Right kidney (tissue), 9 donors: ENCODE measurements at places on chromosomes 3 and 15.
A peak's percentile ranks its signal among the peaks of the same experiment; 100 is the strongest.

GRCh38 chr15:74735305-74735704, 10.0 kb upstream of the CYP1A1 start:
- DNase-seq: no peak

GRCh38 chr3:138047596-138048158, 37.7 kb downstream of the CLDN18 start:
- no peak for DNase-seq

DNA sequence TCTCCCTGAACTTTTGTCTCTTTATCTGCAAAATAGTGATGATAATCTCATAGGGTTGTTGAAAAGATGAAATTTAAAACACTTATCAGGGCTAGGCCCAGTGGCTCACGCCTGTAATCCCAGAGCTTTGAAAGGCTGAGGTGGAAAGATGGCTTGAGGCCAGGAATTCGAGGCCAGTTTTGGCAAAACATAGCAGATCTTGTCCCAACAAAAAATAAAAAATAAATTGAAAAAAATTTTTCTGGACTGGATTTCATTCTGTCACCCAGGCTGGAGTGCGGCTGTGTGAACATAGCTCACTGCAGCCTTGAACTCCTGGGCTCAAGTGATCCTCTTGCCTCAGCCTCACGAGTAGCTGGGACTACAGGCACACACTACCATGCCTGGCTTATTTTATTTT, 29.6 kb downstream of the LMLN start:
- DNase-seq: no peak

GRCh38 chr3:152899306-152899705, 64.4 kb downstream of the P2RY1 start:
- DNase-seq: no peak

DNA sequence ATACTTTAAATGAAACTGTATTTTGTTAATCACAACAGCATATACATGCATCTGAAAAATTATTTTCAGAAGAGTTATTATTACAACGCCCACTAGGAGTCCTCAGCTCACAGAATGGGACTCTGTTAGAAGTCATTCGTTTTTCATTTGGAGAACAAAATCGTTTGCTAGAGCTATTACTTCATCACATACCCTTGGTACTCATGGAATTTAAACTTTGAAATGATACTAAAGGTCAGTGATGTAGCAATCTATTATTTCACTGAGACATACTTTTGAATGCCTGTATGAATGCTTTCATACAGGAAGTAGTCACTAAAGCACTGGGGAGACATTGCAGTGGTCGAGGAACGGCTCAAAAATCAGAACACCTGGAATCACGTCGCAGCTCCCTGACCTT, 198.1 kb downstream of the MBNL1 start:
- DNase-seq: no peak

DNA sequence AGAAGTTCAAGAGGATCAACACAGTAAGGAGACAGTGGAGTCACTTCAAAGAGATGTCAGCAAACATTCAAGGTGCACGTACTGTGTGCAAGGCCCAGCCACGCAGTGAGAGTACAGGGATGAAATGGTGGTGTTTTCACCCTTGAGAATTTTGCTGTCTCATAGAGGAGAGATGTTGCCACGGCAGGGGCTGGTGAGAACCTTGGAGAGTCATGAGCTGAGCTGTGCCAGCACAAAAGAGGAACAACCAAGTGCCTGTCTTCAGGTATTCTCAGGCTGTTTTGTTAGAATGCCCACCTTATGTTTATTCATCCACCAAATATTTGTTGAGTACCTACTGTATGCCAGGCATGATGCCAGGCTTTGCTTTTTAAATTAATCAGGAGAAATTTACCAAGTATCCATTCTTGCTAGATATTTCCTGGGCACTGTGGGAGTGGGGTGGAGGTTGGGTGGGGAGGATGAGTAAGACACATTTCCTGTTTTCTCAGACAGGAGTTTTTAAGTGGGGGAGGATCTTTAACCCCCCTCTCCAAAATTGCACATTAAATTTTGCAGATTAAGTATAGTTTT, 72.6 kb downstream of the SLC6A11 start:
- no peak for DNase-seq

DNA sequence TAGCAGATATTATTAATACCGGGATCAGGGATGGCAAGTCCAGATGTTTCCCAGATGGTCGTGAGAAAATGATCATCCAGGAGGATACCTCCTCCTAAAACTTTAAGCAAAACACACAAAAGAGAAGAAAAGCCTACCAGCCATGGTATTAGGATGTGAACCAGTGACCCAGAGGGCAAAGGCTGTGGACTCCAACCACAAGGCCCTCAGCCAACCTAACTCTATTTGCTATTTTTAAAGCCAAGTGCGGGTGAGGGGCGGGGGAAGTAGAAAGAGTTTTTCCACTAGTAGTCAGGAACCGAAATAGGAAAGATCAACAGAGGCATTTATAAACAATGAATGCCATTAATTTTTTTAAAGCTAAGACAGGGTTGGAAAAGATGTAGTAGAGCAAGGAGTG, 77.4 kb downstream of the STAC start:
- DNase-seq: no peak

- DNase-seq: no peak
Measured at GRCh38 chr3:12409684-12410596, 74.3 kb upstream of the TSEN2 start.

DNA sequence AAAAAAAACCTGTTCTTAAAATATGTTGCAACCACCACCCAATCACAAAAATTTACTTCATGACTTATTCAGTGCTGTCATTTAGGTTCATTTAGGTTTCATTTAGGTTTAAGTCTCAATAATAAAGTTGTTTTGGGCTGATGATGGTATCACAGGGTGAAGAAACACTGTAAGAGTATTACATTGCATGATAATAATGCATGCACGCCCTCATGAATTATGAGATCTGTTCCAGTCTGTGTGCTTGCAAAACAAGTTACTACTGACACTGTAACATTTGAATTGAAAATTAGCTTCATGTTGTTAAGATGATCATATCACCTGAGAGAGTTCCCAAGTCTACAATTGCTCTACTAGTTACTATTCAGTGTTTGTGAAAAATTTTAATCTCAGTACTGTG, at the start of gene AADACL2:
TSS of gene AADACL2 (plus strand) at position 315 of the 400 bp plus-strand sequence. CDS start 109 bp downstream, outside the sequence.
- no peak for DNase-seq

- no peak for DNase-seq
Measured at GRCh38 chr3:13066834-13067233, 6.4 kb downstream of the IQSEC1 start.

DNA sequence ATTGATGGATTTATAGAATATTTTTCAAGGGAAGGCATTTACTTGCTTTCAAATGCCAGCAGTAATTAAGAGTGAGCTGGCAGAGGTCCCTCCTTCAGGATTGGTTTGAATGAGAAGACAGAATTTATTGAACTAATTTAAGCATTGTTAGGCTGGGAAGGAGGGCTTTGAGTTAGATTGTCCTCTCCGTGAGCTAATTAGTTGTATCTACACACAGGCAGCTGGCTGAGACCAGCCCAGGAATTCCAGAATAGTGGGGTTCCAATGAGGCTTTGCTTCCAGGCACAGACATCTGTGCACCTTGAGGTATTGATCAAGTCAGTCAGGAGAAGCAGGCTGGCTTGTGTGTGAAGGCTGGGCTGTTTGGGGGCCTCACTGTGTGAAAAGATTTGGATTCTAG, 124.0 kb upstream of the WNT5A start:
- no peak for DNase-seq

DNA sequence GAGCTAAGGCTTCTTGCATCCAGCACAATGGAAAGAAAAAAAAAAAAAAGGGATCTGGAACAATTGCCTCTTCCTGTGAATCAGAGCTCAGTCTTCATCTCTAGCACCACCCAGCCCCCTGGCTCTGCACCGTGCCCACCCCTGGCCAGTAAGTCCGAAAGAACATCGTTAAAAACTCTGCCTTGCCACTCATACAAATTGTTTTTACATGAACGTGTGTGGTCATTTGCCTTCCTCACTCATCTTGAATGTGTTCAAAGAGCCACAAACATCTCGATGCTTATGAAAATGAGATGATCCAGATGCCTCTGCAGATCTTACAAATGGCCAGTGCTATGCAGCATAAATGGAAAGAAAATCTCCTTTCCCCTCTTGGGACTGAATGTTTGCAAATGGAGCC, 400.0 kb upstream of the PPP2R3A start:
- DNase-seq: no peak

DNA sequence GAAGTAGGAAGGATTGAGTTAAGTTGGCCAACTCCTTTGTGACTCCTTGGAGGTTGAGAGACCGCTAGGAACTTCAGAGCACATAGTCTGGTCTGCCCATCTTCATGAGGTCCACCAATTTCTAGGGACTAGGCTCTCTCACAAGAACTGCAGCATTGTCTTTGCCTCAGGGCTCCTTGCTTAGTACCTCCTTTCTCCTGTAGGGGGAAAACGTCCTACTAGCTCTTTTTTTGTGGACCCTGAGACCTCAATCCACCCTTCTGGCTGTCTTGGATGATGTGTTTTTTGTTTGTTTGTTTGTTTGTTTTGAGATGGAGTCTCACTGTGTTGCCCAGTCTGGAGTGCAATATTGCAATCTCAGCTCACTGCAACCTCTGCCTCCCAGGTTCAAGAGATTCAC, 21.6 kb downstream of the REC114 start:
- no peak for DNase-seq

- DNase-seq: no peak
Measured at GRCh38 chr3:115898656-115899410, 275.5 kb downstream of the GAP43 start.

- DNase-seq: no peak
Measured at GRCh38 chr3:150673966-150674365, 29.8 kb downstream of the ERICH6 start.

- no peak for DNase-seq
Measured at GRCh38 chr15:77168616-77169015, 97.7 kb upstream of the TSPAN3 start.

- no peak for DNase-seq
Measured at GRCh38 chr3:172294223-172294806, 153.9 kb downstream of the GHSR start.

DNA sequence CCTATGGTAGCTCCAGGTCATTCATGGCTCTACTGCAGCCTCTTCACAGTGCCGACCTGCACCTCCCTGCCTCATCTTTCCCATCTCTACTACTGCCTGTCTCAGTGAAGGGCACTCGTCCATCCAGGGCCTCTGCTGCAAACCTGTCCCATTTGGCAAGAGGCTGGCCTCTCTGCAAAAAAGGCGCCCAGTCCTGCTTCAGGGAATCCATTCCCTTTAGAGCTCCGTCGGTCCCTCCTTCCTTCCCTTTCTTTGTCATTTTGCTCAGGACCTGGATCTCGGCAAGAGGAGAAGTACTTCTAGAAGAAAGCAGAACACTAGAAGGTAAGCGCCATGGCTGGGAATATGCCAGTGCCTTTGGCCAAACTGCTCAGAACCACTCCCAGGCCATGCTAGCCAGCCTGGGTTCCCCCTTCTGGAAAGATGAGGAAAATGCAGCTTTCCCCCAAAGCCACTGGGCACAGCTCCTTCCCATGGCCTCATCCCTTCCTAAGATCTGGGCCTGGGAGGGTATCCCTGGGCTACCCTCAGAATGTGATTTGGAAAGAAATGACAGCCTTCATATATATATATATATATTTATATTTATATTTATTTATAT, 6.4 kb upstream of the ISL2 start:
- no peak for DNase-seq

DNA sequence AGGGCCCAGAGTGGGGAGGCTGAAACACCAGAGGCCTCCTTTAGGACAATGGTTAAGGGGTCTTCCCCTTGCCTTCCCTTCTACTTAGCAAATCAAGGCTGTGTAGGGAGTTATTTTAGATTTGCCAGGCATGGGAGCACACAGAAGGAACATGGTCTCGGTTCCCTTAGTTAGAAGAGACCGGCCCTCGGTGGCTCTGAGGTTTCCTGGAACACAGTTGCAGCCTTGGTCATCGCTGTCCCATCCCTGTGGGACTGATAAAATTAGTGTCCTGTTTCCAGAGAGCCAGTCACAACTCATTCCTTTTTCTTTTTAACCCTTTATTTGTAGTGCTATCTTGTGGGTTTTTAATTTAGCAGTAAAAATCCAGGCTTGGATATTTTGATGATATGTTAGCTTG, 81.4 kb downstream of the CRTC3 start:
- no peak for DNase-seq

- peak; percentile 89 for DNase-seq
Measured at GRCh38 chr3:23202921-23203707, at the start of gene UBE2E2. TSS of gene UBE2E2 (plus strand) at chr3:23203327.

DNA sequence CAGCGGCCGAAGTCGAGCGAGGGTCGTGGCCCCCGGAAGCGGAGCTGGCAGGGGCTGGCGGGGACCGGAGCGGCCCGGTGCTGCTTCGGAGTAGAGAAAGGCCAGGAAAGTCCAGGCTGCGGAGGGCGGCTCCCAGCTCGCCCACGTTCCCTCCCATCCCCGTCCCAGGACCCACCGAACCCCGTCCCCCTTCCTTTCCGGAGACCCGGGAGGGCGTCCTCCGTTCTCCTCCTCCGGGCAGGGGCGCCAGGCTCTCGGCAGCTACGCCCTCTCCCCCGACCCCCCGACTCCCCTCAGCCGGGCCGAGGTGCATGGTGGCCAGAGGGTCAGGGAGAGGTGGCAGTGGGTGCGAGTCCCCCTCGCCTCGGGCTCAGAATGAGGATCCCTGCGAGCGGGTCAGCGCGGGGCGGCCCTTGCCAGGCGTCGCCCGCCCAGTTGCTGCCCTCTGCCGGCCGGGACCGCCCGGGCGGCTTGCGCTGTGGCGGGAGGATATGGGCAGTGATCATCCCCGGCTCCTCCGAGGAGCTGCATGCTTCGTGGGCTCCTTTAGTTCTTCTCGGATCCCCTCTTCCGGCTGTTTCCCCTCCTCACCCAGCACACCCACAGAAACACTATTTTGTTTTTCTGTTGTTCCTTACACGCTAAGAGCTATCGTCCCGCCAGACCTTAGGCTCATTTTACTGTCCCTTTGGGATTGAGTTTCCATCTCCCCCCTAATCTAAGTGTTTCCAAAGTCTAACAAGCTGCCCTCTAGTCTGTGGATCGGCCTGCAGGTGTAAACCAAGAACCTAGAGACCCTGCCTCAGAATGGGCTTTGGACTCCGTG, 744 bp upstream of the ALDH1A2 start:
- peak; percentile 90 for DNase-seq

GRCh38 chr3:105351821-105352220, 14.9 kb upstream of the ALCAM start:
- DNase-seq: no peak

- no peak for DNase-seq
Measured at GRCh38 chr15:84736375-84736774, 12.0 kb upstream of the ZNF592 start.

- DNase-seq: no peak
Measured at GRCh38 chr3:119571688-119572087, 7.6 kb upstream of the ADPRH start.

GRCh38 chr3:10224794-10225665, 23.2 kb upstream of the TATDN2 start:
- peak; percentile 16 for DNase-seq

- no peak for DNase-seq
Measured at GRCh38 chr3:115903843-115904242, 280.5 kb downstream of the GAP43 start.

DNA sequence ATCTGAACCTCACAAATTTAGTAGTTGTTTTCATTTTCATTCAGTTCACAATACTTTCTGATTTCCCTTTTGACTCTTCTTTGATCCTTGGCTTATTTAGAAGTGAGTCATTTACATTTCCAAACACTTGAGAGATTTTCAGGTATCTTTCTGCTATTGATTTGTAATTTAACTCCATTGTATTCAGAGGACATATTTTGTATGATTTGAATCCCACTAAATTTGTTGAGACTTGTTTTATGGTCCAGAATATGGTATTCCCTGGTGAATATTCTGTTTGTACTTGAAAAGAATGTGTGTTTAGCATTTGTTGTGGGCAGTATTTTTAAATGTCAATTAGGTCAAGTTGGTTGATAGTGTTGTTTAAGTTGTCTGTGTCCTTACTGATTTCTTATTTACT, 29.6 kb downstream of the FAN1 start:
- DNase-seq: no peak
